ENCODE measurements at places on chromosomes 5 and 9. TPM values are rescaled to one million over a fixed set of nuclear protein-coding genes. Genes with fewer than 3 reads are reported as not detected.

The SLC34A3 gene
- not detected for total RNA-seq

The REEP2 gene
- total RNA-seq, result 2.9 TPM

The PCDHGB2 gene
- total RNA-seq, result 0.14 TPM

The ANKDD1B gene
- total RNA-seq, result not detected

The CER1 gene
- not detected for total RNA-seq

The UGT3A1 gene
- not detected for total RNA-seq

The ESM1 gene
- 0.20 TPM for total RNA-seq

The FBP1 gene
- 1.2 TPM for total RNA-seq

The SLCO4C1 gene
- total RNA-seq, result 0.38 TPM

The CCDC183 gene
- 0.34 TPM for total RNA-seq

The NOXA1 gene
- 0.95 TPM for total RNA-seq

The EGFL7 gene
- 1.1 TPM for total RNA-seq

The LCN12 gene
- total RNA-seq, result 2.1 TPM

The MEIKIN gene
- total RNA-seq, result not detected

The AFAP1L1 gene
- 1.3 TPM for total RNA-seq

The ENTPD2 gene
- not detected for total RNA-seq

The TUBB4B gene
- total RNA-seq, result 228 TPM

The NUTM2G gene
- total RNA-seq, result not detected

The SEMA5A gene
- total RNA-seq, result not detected

The SET gene
- 755 TPM for total RNA-seq

The OR13J1 gene
- total RNA-seq, result not detected

The IL7R gene
- total RNA-seq, result 136 TPM

Measured in activated CD8-positive, alpha-beta T cell treated with anti-CD3 and anti-CD28 coated beads for 36 hours (primary cell).